ENCODE measurements at places on chromosomes 2 and 18.

GRCh38 chr2:218343591-218343990, 13.1 kb upstream of the CATIP start:
- DNase-seq = no peak

- DNase-seq = no peak
Observed at GRCh38 chr18:64436111-64436510, 287.2 kb upstream of the LINC00305 start.

DNA sequence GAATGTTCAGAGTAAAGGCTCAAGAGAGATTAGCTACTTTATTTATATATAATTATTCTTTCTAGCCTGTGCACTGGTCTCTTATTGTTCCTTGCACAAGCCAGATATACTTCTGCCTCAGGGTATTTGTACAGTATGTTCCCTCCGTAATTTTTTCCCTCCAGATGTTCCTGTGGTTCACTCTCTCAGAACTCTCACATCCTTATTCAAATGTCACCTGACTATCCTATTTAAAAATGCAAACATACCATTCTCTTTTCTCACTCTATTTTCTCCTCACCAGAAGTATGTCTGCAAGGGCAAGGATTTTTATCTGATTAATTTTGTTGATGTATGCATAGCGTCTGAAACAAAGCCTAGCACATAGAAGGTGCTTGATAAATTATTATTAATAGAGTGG, 64.0 kb upstream of the CERS6 start:
- DNase-seq = no peak

GRCh38 chr2:152846697-152847470, 128.5 kb downstream of the ARL6IP6 start:
- DNase-seq = no peak

- no peak for DNase-seq
Observed at GRCh38 chr2:2472881-2473280, 141.8 kb upstream of the MYT1L start.

- no peak for DNase-seq
Observed at GRCh38 chr2:149357058-149357457, 26.7 kb downstream of the LYPD6 start.

DNA sequence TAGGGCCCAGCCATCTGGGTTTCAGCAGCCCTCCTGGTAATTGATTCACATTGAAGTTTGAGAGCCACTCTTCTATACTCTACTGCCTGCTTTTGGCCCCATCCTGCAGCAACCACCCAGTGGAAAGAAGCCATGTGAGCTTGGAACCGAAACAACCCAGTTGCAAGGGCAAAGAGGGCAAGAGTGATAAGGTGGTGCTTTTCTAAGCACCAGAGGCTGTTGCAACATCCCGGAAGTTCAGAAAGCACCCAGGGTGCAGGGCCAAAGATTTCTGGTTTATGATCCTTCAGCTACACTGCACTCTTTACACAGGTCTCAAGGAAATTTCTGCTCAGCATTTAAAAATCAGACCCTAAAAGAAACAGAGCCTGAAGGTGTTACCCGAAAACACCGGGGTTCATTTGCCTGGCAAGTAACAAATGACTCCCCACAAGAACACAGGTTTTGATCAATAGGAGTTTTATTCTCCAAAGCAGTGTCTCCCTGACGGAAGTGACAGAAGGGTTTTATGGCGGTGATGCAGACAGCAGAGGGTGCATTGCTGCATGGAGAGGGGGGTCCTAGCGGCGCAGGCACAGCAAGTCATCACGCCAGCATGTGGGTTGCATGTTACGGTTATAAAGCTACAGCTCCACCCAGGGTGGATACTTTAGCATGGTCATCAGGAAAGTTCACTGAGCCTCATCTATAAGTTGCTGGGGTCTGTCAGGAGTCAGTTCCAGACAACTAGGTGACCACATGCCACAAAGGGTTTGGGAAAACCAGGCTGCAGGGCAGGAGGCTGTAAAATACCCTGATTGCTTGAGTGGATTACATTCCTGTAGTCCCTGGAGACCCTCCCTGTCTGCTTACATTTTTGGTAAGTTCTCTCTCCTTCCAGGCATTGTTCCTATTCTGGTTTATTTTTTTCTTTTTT, 28.8 kb upstream of the TMEM37 start:
- DNase-seq = no peak

DNA sequence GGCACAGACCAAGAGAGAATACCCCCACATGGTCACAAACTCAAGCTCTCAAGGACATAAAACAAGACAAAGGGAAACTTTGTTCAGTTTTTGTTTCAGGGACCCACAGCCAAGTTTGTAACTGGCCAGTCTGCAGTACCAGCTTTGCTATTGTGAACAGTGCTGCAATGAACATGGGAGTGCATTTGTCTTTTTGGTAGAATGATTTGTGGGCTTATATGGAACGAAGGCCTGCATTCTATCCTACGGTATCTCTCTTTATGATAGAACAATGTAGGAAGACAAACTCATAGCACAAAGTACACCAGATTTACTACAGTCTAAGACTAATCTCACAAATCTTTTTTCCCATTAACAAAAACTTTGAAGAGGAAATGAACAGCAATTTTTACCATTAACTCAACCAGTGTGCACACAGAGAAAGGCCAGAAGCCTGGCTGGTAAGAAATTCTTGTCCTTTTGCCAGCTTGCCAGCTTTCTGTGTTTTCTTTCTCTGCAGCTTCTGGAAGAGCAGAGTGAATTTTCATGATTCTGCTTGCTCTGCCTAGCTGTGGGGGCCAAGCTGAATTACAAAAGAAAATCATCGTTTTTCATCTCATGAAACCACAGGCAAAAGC, 37.1 kb upstream of the FEZ2 start:
- DNase-seq = no peak

DNA sequence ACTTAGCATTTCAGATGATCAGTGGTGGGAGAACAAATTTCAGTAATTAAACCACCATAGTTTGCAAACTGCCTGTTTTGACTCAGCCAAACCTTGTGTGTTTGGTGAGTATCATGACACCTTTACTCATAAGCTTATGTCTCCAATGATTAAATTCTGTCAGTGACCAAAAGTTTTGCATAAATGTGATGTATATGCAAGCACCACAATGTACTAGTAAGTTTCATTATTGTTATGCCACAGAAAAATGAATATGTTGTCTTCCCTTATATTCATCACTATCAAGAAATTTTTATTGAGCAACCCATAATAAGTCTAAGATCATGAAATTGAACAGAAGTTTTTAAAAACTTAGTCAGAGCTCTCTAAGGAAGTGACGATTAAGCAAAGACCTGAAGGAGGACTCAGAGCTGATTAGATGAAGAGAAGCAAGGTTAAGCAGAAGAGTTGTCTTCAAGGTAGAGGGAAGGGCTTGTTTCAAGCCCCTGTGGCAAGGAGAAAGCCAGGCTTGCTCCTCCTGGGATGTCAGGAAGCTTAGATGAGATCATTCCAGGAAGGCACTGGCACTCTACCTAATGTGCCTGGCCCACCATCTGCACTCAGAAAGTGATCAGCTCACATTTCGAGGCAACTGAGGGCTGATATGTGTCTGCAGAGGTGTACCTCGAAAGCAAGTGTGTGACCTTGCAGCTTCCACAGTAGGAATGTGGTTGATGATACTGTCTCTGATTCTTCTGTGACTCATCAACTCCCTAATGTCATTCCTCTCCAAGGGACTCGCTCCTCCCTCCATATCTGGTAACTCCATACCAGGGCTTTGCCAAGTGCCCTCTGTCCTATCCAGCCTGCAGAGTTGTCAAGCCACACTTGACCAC, 54.7 kb downstream of the KCTD18 start:
- no peak for DNase-seq

DNA sequence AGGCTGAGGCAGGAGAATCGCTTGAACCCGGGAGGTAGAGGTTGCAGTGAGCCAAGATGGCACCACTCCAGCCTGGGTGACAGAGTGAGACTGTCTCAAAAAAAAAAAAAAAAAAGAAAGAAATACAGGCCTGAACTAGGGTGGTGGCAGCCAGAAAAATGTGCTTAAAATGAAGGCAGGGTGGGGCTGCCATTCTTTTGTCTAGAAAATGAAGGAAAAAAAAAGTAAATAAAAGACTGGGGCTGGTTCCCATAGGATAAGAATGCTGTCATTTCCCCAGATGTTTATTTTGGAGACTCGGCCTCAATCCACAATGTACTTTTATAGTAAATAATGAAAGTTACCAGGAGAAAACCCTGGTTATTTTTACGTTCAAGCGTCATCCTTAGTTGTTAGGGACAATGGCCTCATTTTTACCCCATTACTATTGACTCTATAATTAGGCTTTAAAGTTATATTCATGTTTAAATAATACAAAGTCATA, 58.9 kb downstream of the ATP8B1 start:
- no peak for DNase-seq

- DNase-seq = no peak
Observed at GRCh38 chr2:178928077-178928476, 120.9 kb upstream of the TTN start.

Measured in stimulated activated CD8-positive, alpha-beta memory T cell treated with anti-CD3 and anti-CD28 coated beads, Interleukin-7, amount 100 ng/mL, for 1 hour (primary cell).